RWPE2 (cell line): ENCODE measurements at places on chromosomes 13 and 19.

DNA sequence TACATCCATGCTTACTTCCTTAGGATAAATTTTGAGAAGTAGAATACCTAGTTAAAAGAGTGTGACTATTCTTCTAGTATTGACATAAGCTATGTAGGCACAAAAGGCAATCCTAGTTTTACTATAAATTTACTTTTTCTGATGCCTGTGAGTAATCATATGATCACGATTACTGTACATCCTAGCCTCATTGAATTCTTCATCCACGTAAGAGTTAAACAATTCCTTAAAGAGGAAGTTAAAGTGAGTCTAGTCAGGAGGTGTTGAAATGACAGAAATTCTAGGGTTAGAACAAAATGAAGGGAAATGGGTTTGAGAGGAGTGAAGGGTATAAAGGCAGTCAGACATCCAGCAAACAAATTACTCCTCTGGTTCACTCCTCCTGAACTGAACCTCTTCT is at the start of gene ACOD1:
ACOD1 (plus strand) TSS at position 363 of the 400 bp plus-strand sequence. CDS start 48 bp downstream, outside the sequence.
- DNase-seq = no peak
- H3K36me3 ChIP-seq = no peaks in the 10 kb centered on the region
- H3K27ac ChIP-seq = no peak within 1 kb of the TSS
- peaks cover 9% of the 10 kb centered on the region for H3K4me1 ChIP-seq
- no peaks in the 10 kb centered on the region for H3K27me3 ChIP-seq

DNA sequence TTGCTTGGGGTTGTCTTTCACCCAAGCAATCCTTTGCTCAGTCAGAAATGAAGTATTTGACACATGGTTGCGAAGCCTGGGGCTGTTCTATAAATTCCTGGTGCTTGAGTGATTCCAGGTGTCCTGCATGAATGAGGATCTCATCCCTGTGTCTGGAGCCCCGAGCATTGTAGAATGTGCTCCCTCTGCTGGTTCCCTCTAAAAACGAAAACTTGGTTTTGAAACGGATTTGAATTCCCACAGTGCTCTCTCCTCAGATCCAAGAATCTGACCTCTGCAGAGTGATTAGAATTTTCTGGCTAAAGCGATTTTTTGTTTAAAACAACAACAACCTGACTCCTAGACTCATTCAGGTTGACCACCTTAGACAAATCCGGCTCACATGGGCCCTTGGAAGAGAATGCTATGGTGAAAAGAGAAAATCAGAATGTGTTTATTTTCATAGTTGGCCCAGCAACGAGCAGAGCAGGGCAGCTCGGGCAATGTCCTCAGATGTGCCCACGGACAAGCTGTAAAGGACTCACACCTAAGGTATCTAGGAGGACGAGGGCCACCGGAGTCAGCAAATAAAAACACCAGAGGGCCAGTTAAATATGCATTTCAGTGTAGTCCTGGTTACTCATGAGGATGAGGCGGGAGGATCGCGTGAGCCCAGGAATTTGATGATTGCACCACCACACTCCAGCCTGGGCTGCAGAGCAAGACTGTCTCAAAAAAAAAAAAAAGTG is 8.7 kb upstream of the ATP12A start:
- no peak overlapping the region for H3K4me3 ChIP-seq
- peaks cover 32% of the 10 kb centered on the region for H3K4me1 ChIP-seq
- no peaks in the 10 kb centered on the region for H3K27me3 ChIP-seq
- H3K27ac ChIP-seq = peak overlapping the region; percentile 76
- peak; percentile 72 for DNase-seq

GRCh38 chr19:589693-590395 is at the start of gene HCN2:
Gene HCN2 (plus strand): TSS chr19:589881. CDS start chr19:589946, 65 bp downstream.
- H3K4me3 ChIP-seq = peak within 1 kb of the TSS; percentile 18
- no peaks in the 10 kb centered on the region for H3K36me3 ChIP-seq
- no peak within 1 kb of the TSS for H3K27ac ChIP-seq
- DNase-seq = no peak
- peaks cover 29% of the 10 kb centered on the region for H3K27me3 ChIP-seq
- no peaks in the 10 kb centered on the region for H3K4me1 ChIP-seq

GRCh38 chr19:35585848-35586247 is at the start of gene PMIS2:
Gene PMIS2 (plus strand): TSS chr19:35586173. CDS start chr19:35586260, 87 bp downstream.
- H3K4me3 ChIP-seq = no peak within 1 kb of the TSS
- H3K36me3 ChIP-seq = no peaks in the 10 kb centered on the region
- H3K27ac ChIP-seq = no peak within 1 kb of the TSS
- no peak for DNase-seq
- no peaks in the 10 kb centered on the region for H3K27me3 ChIP-seq

DNA sequence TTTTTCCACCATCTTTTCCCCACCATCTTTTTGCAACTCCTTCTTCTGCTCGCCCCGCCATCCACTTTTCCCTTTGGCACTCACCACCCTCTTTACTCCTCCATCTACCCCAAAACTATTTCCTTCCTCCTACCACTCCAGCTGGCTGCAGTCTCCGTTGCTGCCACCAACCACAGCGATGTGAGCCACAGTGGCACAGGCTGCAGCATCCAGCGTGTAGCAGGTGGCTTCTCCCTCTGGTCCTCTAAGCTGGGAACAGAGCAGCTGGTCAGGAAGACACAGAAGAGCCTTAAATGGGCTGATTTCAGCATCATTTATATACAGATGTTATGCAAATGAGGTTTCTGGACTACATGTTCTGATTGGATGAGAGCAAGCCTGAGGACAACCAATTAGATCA is 144.5 kb downstream of the TNFRSF19 start:
- no peak overlapping the region for H3K27ac ChIP-seq
- H3K36me3 ChIP-seq = no peaks in the 10 kb centered on the region
- no peaks in the 10 kb centered on the region for H3K4me1 ChIP-seq
- no peaks in the 10 kb centered on the region for H3K27me3 ChIP-seq

- no peaks in the 10 kb centered on the region for H3K27me3 ChIP-seq
- no peak overlapping the region for H3K27ac ChIP-seq
- no peak overlapping the region for H3K4me3 ChIP-seq
- no peaks in the 10 kb centered on the region for H3K4me1 ChIP-seq
- no peak for DNase-seq
These were observed 8.2 kb upstream of the ZNF507 start for GRCh38 chr19:32337084-32337808.

DNA sequence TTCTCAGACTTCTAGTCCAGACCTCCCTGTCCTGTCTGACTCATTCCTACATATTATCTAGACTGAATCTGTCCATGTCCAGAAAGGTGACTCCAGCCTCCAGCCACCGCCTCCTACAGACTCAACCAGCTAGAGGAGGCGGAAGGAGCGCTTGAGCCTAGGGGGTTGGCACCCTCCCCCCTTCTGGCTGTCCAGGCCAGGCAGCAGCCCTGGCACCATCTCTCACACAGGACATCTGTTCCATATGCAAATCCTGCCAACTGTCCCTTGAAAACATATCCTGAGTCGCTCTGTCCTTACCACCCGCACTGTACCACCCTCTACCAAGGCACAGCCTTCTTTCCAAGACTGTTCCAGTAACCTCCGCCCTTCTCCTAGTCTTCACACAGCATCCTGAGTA is 150.7 kb upstream of the WASF3 start:
- no peak overlapping the region for H3K4me3 ChIP-seq
- H3K27me3 ChIP-seq = no peaks in the 10 kb centered on the region
- H3K4me1 ChIP-seq = no peaks in the 10 kb centered on the region
- no peak for DNase-seq
- H3K27ac ChIP-seq = no peak overlapping the region

GRCh38 chr19:40398417-40399131 is 8.6 kb upstream of the HIPK4 start:
- DNase-seq = no peak
- no peak overlapping the region for H3K4me3 ChIP-seq
- no peak overlapping the region for H3K27ac ChIP-seq
- H3K36me3 ChIP-seq = no peaks in the 10 kb centered on the region

DNA sequence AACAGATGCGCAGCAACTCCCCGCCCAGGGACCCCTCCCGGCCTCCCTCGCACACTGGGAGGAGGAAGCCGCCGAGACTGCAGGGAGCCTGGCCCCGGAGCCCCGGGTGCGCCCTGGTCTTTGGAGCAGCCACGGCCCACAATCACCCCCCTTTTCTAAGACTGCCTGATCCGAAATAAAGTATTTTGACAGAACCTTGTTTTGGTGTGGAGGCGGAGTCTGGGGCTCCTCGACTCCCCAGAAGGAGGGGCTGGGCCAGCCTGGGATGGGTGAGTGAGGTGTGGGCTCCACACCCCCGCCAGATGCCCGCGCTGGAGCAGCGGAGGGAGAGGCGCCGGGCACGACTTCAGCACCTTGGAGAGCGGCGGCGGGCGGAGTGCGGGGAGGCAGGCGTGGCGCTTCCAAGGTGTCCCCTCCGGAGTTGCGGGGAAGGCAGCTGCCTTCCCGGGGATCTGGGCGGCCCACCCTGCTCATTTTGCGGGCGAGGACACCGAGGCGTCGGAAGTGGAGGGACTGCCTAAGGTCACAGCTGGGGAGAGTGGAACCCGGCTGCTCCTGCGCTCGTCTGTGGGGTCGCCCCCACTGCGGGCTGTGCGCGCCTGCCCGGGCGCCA is 9.4 kb downstream of the SIRT6 start:
- no peaks in the 10 kb centered on the region for H3K36me3 ChIP-seq
- no peak overlapping the region for H3K27ac ChIP-seq
- no peak overlapping the region for H3K4me3 ChIP-seq
- no peak for DNase-seq

- no peaks in the 10 kb centered on the region for H3K27me3 ChIP-seq
- peaks cover 10% of the 10 kb centered on the region for H3K4me1 ChIP-seq
- no peaks in the 10 kb centered on the region for H3K36me3 ChIP-seq
- H3K4me3 ChIP-seq = no peak overlapping the region
These were observed 27.1 kb downstream of the FAM216B start for GRCh38 chr13:42808341-42808940.

DNA sequence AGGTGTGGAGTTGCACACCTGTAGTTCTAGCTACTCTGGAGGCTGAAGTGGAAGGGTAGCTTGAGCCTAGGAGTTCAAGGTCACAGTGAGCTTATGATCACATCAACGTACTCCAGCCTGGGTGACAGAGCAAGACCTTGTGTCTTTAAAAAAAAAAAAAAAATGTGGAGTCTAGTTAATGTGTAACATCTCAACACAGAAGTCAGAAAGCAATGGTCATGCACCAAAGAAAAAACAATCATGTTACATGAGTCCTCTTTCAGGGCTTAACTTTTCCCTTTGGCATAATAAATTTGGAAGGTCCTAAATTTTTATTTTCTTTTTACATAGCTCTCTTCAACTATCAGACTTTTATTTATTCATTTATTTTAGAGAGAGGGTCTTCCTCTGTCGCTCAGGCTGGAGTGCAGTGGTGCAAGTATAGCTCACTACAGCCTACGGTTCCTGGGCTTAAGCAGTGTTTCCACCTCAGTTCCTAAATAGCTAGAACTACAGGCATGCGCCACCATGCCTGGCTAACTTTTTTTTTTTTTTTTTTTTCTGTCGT is 22.3 kb downstream of the SETDB2 start:
- H3K4me3 ChIP-seq = no peak overlapping the region
- H3K27me3 ChIP-seq = no peaks in the 10 kb centered on the region
- H3K27ac ChIP-seq = no peak overlapping the region
- peaks cover 34% of the 10 kb centered on the region for H3K36me3 ChIP-seq
- H3K4me1 ChIP-seq = no peaks in the 10 kb centered on the region

DNA sequence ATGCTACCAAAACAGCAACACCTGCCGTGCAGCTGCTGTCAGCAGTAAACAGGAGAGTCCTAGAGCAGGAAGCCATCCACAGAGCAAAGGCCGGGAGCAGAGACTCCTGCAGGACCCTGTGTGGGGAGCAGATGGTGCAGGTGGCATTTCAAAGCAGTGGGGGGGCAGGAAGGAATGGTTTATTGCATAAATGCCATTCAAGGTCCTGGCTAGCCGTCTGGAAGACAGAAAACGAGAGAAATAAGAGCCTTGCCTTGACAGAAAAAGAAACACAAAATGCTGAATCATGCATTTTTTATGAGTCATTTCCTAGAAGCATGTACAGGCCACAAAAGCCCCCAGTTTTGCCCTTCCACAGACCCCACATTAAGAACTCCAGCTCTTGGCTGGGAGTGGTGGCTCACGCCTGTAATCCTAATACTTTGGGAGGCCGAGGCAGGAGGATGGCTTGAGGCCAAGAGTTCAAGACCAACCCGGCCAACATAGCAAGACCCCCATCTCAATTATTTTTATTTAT is 5.4 kb downstream of the RSPH6A start:
- H3K27ac ChIP-seq = peak overlapping the region; percentile 70
- peaks cover 20% of the 10 kb centered on the region for H3K4me1 ChIP-seq
- no peaks in the 10 kb centered on the region for H3K36me3 ChIP-seq
- no peaks in the 10 kb centered on the region for H3K27me3 ChIP-seq
- H3K4me3 ChIP-seq = no peak overlapping the region

DNA sequence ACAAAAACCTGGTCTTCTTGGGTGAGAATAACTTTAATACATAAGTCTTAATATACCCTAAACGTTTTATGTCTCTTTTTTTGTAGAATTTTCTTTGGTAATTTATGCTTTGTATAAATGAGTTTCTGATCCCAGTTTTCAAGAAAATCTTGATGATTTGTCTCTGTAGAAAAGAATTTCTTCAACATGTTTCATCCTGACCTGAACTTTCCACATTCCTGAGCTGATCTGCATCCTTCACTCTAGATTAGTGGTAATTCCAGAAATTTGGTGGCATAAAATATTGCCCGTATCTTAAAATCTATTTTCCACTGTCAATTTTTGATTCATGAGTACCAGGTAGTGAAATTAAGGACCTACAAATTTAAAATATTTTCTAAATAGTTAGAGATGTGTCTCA is 16.3 kb downstream of the ZNF714 start:
- H3K4me3 ChIP-seq = no peak overlapping the region
- H3K36me3 ChIP-seq = peaks cover 66% of the 10 kb centered on the region
- H3K27me3 ChIP-seq = no peaks in the 10 kb centered on the region
- H3K4me1 ChIP-seq = peaks cover 18% of the 10 kb centered on the region

- no peak for DNase-seq
- H3K4me3 ChIP-seq = no peak overlapping the region
- H3K27ac ChIP-seq = no peak overlapping the region
- H3K4me1 ChIP-seq = no peaks in the 10 kb centered on the region
- no peaks in the 10 kb centered on the region for H3K27me3 ChIP-seq
These were observed 10.0 kb downstream of the ZNF383 start for GRCh38 chr19:37227996-37228395.

GRCh38 chr19:3868770-3869456 is at the start of gene ZFR2:
Gene ZFR2 (minus strand): TSS chr19:3869038. CDS start chr19:3869017, 21 bp downstream.
- peaks cover 33% of the 10 kb centered on the region for H3K27me3 ChIP-seq
- no peak within 1 kb of the TSS for H3K27ac ChIP-seq
- no peak within 1 kb of the TSS for H3K4me3 ChIP-seq
- no peaks in the 10 kb centered on the region for H3K4me1 ChIP-seq
- DNase-seq = no peak

GRCh38 chr19:36771261-36772231 is 1.1 kb downstream of the ZNF850 start:
- H3K27me3 ChIP-seq = no peaks in the 10 kb centered on the region
- peak; percentile 63 for DNase-seq
- peak overlapping the region; percentile 57 for H3K27ac ChIP-seq
- H3K36me3 ChIP-seq = no peaks in the 10 kb centered on the region; the same call in 1 of the 2 replicates
- H3K4me3 ChIP-seq = peak overlapping the region; percentile 81
- H3K4me1 ChIP-seq = no peaks in the 10 kb centered on the region

- peak overlapping the region; percentile 82 for H3K4me3 ChIP-seq
- DNase-seq = no peak
- H3K4me1 ChIP-seq = peaks cover 39% of the 10 kb centered on the region
- no peaks in the 10 kb centered on the region for H3K27me3 ChIP-seq
These were observed 726 bp upstream of the UFM1 start for GRCh38 chr13:38348861-38349389.

GRCh38 chr19:21587117-21587461 is 81.7 kb downstream of the ZNF429 start:
- H3K4me3 ChIP-seq = no peak overlapping the region
- no peaks in the 10 kb centered on the region for H3K27me3 ChIP-seq
- H3K27ac ChIP-seq = no peak overlapping the region
- no peaks in the 10 kb centered on the region for H3K36me3 ChIP-seq
- H3K4me1 ChIP-seq = no peaks in the 10 kb centered on the region
